ENCODE measurements at places on chromosomes 7 and 10. TPM values are rescaled to one million over a fixed set of nuclear protein-coding genes. Genes with fewer than 3 reads are reported as not detected.

Gene AKR1C4
- not detected for polyA plus RNA-seq

Gene MBLAC1
- polyA plus RNA-seq, result 0.66 TPM

- no peak for DNase-seq
Observed at GRCh38 chr10:71521504-71522441, 125.1 kb downstream of the CDH23 start.

DNA sequence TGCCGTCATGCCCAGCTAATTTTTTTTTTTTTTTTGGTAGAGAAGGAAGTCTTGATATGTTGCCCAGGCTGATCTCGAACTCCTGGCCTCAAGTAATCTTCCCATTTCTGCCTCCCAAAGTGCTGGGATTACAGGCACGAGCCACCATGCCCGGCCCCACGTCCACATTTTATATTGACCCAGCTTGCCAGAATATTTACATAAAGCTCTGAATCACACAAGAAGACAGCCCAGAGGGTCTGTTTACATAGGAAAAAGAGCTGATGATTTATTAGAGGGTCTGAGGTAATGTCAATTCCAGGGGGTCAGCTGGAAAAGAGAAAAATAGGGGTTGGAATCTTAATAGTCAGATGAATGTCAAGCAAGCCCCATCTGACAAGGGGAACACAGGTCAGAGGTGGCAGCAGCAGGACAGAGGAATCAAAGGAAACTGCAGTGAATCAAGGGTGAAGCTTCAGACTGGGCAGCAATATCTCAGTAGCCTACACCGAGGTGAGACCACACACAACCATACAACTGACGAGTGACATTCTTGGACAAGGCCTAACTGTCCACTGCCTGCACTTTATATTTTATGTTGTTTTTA lies 15.8 kb upstream of the SLF2 start:
- DNase-seq, result no peak

DNA sequence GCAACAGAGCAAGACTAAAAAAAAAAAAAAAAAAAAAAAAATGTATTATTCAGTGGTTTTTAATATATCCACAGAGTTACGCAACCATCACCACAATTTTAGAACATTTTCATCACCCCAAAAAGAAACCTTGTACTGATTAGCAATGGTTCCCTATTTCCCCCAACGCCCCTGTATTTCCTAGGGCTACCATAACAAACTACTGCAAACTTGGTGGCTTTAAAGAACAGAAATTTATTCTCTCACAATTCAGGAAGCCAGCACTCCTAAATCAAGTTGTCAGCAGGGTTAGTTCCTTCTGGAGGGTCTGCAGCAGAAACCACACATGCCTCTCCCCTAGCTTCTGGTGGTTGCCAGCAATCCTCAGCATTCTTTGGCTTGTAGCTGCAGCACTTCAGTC lies 5.9 kb upstream of the NUP42 start:
- DNase-seq, result no peak

- DNase-seq, result no peak
Observed at GRCh38 chr10:124962421-124962820, 20.5 kb downstream of the ZRANB1 start.

- DNase-seq, result no peak
Observed at GRCh38 chr10:101896225-101896877, 52.8 kb upstream of the KCNIP2 start.

Gene GSTO1
- 48.2 TPM for polyA plus RNA-seq

DNA sequence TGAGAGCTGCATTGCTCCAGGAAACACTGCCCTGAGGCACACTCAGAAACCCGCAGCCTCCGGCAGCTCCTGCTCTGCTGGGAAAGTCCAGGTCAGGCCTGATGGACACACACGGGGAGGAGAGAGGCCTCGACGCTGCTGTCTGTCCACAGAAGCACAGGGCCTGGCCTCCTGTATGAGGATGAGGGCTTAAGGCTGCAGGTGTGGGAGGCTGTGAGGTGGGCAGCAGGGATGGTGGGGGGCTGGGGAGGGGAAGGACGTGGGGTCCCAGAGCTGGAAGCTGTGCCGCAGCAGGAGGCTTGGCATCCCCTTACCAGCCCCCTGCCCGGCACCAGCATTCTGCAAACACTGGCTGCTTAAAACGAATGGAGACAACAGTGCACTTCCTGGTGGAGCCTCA lies 186.2 kb downstream of the DNAJB6 start:
- DNase-seq, result no peak

All from muscle of arm (tissue), 14 donors.